ENCODE measurements at places on chromosomes 4 and X. TPM values are rescaled to one million over a fixed set of nuclear protein-coding genes. Genes with fewer than 3 reads are reported as not detected.

The CPE gene
- total RNA-seq: 11.9 TPM

The LRIT3 gene
- total RNA-seq: 0.21 TPM

The HMX1 gene
- 0.26 TPM for total RNA-seq

The NXF2 gene
- total RNA-seq: not detected

The TMSB15A gene
- total RNA-seq: 84.1 TPM

The SYTL5 gene
- total RNA-seq: 0.38 TPM

The ATOH1 gene
- 0.61 TPM for total RNA-seq

The COL4A6 gene
- total RNA-seq: 10.4 TPM
